ENCODE measurements at places on chromosomes 6 and 20. TPM values are rescaled to one million over a fixed set of nuclear protein-coding genes. Genes with fewer than 3 reads are reported as not detected.
A peak's percentile ranks its signal among the peaks of the same experiment; 100 is the strongest.

Gene SAMD3
- 1.6 TPM for total RNA-seq

Gene CDYL
- 63.3 TPM for total RNA-seq

DNA sequence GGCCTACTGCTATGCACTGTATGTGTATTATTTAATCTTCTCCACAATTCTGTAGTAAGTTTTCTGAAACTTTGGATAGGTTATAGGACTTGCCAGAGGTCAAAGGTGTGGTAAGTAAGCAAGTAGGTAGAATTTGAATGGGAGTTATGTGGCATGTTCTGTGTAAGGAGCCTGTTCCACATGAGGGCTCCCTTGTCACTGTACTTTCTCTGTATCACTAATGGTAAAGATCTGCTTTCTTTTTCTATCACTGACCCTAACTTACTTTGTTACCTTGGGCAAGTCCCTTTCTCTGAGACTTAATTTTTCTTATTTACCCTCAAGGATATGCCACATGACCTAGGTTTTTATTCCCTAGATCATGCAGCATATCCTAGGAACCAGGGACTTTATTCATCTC is 50.3 kb downstream of the EIF2S2 start:
- no peak for DNase-seq

GRCh38 chr20:32091888-32092346 is 17.6 kb upstream of the TM9SF4 start:
- peak; percentile 100 for DNase-seq

- no peak for DNase-seq
Observed at GRCh38 chr20:34744847-34745246, 40.7 kb downstream of the TP53INP2 start.

- no peak for DNase-seq
Observed at GRCh38 chr20:46367967-46368901, 38.2 kb downstream of the ELMO2 start.

DNA sequence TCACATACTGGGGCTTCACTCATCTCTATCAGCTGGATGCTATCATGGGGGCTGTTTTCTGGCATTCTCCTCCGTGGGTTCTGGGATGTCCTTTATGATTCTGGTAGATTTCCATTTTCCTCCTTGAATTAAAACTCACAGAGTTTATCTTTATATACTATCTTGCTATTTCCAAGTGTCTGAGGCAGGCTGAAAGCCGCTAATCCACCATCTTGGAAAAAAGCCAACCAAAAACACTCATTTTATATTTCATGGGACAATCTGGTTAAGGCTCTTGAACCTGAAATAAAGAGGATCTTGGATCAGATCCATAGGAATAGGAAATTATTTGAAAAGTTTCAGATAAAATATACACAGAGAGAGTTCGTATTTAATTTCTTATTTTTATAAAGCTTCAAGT is 86.0 kb downstream of the AFG1L start:
- DNase-seq: no peak
